GM23338 (cell line): ENCODE measurements at places on chromosomes 11 and 22.

- no peak overlapping the region for H3K27ac ChIP-seq
- DNase-seq, result no peak
- no peak overlapping the region for H3K4me3 ChIP-seq
- no peaks in the 10 kb centered on the region for H3K36me3 ChIP-seq
Observed at GRCh38 chr11:4480577-4481239, 1.7 kb upstream of the OR52K1 start.

- peak; percentile 69 for DNase-seq
- no peaks in the 10 kb centered on the region for H3K4me1 ChIP-seq
- H3K36me3 ChIP-seq, result no peaks in the 10 kb centered on the region
- peaks cover 33% of the 10 kb centered on the region for H3K27me3 ChIP-seq
Observed at GRCh38 chr11:3203221-3204043, 15.2 kb downstream of the MRGPRG start.

DNA sequence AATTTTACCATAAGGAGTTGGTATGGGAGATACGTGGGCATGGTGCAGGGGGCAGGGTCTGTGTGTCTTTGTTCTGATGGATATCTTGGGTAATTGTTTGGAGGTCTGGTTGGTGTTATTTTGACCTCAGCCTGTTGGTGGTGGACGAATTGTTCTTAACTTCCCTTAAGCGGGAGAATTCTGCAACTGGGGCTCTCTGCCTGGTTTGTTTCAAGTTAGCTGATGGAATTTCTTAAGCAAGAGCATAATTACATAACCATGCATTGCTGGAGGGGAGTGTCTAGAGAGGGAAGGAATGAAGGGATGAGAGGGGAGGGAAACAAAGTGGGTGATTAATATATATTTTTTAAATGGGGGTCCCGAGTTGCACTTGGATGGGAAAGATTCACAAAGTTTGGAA is 908.5 kb upstream of the RAG2 start:
- no peaks in the 10 kb centered on the region for H3K36me3 ChIP-seq
- H3K27me3 ChIP-seq, result no peaks in the 10 kb centered on the region
- H3K27ac ChIP-seq, result no peak overlapping the region
- H3K4me3 ChIP-seq, result no peak overlapping the region
- DNase-seq, result no peak
- H3K4me1 ChIP-seq, result no peaks in the 10 kb centered on the region

DNA sequence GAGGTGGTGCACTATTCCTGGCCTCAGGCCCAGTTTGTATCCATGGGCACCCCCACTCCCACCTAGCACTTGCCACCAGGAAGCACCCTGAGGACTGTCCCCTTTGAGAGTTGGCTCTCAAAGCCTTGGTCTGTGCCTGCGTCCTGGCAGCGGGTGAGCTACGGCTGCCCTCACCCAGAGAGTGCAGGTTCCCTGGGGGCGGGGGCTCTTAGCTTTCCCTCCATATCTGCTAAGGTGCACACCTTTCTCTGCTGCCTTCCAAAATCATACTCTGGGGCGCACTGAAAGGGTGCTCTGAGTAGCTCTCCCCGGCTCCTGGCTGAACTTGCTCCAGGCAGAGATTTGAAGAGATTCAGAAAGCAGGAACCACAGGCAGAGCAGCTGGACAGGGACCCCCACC is 7.1 kb downstream of the KCNQ1 start:
- H3K27me3 ChIP-seq, result peaks cover 53% of the 10 kb centered on the region
- H3K4me1 ChIP-seq, result no peaks in the 10 kb centered on the region
- no peaks in the 10 kb centered on the region for H3K36me3 ChIP-seq

DNA sequence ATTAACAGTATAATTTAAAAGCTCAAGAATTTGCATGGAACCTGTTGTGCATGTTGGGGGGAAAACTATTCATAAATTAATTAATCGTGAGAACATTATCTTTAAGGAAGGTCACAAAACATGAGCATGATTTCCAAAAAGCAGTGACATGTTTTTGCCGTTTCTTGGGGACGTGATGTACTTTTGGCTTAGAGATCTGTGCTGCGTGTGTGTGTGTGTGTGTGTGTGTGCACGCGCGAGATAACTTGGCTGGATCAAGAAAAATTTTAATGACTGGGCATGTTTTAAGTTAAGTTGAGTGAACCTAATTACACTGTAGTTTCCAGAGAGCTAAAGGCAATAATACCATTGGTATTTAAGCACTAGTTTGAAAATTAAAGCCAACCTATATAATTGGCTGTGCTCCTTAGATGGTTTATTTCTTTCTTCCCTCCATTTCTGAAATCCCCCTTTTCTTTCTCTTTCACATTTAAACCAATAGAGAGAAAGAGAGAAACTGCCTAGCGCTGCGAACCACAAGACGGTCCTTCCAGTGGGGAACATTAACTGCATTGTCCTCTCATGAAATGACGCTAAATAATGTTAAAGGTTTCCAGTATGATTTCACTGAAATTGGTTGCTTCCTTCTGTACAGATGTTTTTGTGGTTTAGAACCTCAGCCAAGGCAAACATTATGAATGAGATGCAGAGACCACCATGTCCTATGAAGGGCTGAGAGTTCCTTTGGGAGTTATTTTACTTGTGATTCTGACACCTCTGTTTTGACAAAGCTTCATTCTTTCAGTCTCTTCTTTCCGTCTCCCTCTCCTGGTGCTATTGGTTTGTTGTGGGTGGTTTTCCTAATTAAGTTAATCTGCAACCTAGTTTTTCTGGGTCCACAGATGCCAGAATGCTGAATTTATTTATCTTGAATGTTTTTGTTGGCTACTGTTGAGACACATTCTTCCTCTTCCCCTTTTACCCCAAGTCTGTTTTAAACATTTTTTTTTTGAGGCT is 51.7 kb downstream of the ZBTB16 start:
- no peaks in the 10 kb centered on the region for H3K27me3 ChIP-seq
- peaks cover 13% of the 10 kb centered on the region for H3K4me1 ChIP-seq
- no peaks in the 10 kb centered on the region for H3K36me3 ChIP-seq
- H3K27ac ChIP-seq, result no peak overlapping the region
- no peak overlapping the region for H3K4me3 ChIP-seq

GRCh38 chr22:50027639-50028537 is 15.3 kb upstream of the IL17REL start:
- no peaks in the 10 kb centered on the region for H3K4me1 ChIP-seq
- H3K27me3 ChIP-seq, result peaks cover 17% of the 10 kb centered on the region; the same call in 1 of the 2 replicates
- no peak overlapping the region for H3K27ac ChIP-seq
- H3K36me3 ChIP-seq, result no peaks in the 10 kb centered on the region

- H3K4me1 ChIP-seq, result no peaks in the 10 kb centered on the region
- H3K27me3 ChIP-seq, result no peaks in the 10 kb centered on the region
- no peak for DNase-seq
- H3K36me3 ChIP-seq, result no peaks in the 10 kb centered on the region
- no peak overlapping the region for H3K27ac ChIP-seq
- no peak overlapping the region for H3K4me3 ChIP-seq
Observed at GRCh38 chr22:36830601-36831000, 13.8 kb upstream of the PVALB start.

- no peaks in the 10 kb centered on the region for H3K4me1 ChIP-seq
- DNase-seq, result no peak
- no peak overlapping the region for H3K4me3 ChIP-seq
- no peaks in the 10 kb centered on the region for H3K36me3 ChIP-seq
Observed at GRCh38 chr11:88384669-88385005, 47.1 kb upstream of the CTSC start.

- no peak for DNase-seq
- no peaks in the 10 kb centered on the region for H3K27me3 ChIP-seq
- H3K36me3 ChIP-seq, result no peaks in the 10 kb centered on the region
- H3K4me3 ChIP-seq, result no peak overlapping the region
- no peaks in the 10 kb centered on the region for H3K4me1 ChIP-seq
- no peak overlapping the region for H3K27ac ChIP-seq
Observed at GRCh38 chr22:46088541-46089311, 61.6 kb upstream of the PPARA start.

GRCh38 chr11:73590991-73591390 is 6.9 kb downstream of the FAM168A start:
- no peaks in the 10 kb centered on the region for H3K36me3 ChIP-seq
- H3K27me3 ChIP-seq, result no peaks in the 10 kb centered on the region
- DNase-seq, result no peak
- H3K27ac ChIP-seq, result peak overlapping the region; percentile 72
- H3K4me1 ChIP-seq, result peaks cover 31% of the 10 kb centered on the region
- H3K4me3 ChIP-seq, result 0 out of 2 replicates have a peak overlapping the region, but pooled peaks have one; percentile 29

DNA sequence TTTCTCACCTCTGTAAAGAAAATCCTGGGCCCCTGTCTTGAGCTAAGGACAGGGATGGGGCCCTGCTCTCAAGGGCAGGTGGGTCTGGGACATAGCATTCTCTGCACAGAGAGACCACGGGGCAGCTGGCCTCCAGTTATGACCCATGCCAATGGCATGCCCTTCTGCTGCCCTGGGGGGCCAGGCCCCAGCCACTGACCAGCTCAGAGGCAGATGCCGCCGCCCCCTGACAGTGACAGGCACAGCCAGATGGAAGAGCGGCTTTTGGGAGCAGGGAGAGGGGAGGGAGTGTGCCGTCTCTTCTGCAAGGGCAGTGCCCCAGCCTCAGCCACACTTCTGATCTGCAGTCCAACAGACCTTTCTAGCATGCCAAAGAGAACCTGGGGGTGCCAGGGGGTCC is 114.8 kb upstream of the NAV2 start:
- H3K27ac ChIP-seq, result no peak overlapping the region
- no peak overlapping the region for H3K4me3 ChIP-seq
- H3K36me3 ChIP-seq, result no peaks in the 10 kb centered on the region
- no peaks in the 10 kb centered on the region for H3K27me3 ChIP-seq
- no peak for DNase-seq

GRCh38 chr11:12279672-12280108 is 97.7 kb upstream of the PARVA start:
- H3K27me3 ChIP-seq, result no peaks in the 10 kb centered on the region
- H3K4me1 ChIP-seq, result no peaks in the 10 kb centered on the region
- no peak overlapping the region for H3K27ac ChIP-seq
- no peak overlapping the region for H3K4me3 ChIP-seq
- no peaks in the 10 kb centered on the region for H3K36me3 ChIP-seq

GRCh38 chr11:62574363-62575071 is 826 bp upstream of the EEF1G start:
- no peaks in the 10 kb centered on the region for H3K27me3 ChIP-seq
- peak overlapping the region; percentile 35; the same call in 1 of the 2 replicates for H3K27ac ChIP-seq
- peak; percentile 50 for DNase-seq
- peak overlapping the region; percentile 65 for H3K4me3 ChIP-seq
